GM23248 (cell line): ENCODE measurements at places on chromosomes 16 and 17.
A peak's percentile ranks its signal among the peaks of the same experiment; 100 is the strongest.

DNA sequence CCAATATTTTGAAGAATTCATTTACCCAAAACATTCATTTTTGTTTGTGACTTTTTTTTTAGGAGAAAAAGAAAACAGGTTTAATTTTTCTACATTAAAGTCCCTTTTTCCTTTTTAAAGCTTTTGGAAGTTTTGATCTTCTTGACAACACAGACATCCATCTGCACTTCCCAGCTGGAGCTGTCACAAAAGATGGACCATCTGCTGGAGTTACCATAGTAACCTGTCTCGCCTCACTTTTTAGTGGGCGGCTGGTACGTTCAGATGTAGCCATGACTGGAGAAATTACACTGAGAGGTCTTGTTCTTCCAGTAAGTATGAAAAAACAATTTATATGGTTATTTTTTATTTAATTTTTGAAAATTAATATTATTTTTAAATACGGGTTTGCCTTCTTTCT is 37.2 kb downstream of the SIAH1 start:
- no peak for DNase-seq

- DNase-seq = no peak
Observed at GRCh38 chr17:63196772-63197335, 230.8 kb downstream of the TANC2 start.

DNA sequence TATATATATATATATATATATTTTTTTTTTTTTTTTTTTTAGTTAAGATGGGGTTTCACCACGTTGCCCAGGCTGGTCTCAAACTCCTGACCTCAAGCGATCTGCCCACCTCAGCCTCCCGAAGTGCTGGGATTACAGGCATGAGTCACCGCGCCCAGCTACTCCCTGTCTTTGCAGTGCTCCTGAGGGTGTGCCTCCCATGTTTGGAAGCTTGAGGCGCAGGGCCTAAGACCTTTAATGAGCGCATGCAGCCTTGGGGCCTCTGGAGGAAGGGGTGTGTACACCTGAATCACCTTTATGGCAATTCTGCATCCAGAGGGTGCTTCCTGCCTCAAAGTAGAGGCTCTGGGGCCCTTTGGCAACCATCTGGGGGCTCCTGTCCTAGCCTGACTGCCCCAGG is 219.4 kb upstream of the CIBAR2 start:
- DNase-seq = no peak

- DNase-seq = no peak
Observed at GRCh38 chr17:7640783-7641182, 9.9 kb upstream of the ATP1B2 start.

- DNase-seq = no peak
Observed at GRCh38 chr17:36481829-36482228, 4.7 kb upstream of the ZNHIT3 start.

DNA sequence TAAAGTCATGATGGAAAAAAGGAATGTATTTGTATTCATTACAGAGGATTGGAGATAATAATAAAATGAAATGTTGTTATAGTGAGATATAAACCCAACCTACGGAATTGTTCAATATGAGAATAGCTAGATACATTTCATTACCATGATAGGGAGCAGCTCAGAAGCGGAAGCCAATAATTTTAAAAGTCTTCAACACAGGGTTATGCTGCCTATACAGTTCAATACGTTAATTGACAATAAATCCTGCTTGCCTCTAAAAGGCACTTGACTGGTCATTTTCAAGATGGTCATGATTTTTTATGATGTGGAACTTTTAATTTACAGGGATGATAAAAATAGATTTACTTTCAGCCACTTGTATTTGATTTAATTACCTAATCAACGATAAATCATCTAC is 506.8 kb downstream of the TMEM114 start:
- no peak for DNase-seq

- DNase-seq = no peak
Observed at GRCh38 chr16:66976746-66977145, 11.6 kb upstream of the CES4A start.

DNA sequence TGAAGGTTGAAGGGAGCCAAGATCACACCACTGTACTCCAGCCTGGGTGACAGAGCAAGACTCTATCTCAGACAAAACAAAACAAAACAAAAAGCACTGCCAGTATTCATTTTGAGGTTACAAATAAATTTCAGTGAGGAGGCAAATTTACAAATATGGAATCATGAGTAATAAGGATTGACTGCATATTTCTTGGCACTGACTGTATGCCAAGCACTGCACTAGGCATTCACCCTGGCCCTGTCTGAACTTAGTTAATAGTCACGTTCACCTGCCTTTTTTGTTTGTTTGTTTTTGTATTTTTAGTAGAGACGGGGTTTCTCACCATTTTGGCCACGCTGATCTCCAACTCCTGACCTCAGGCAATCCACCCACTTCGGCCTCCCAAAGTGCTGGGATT is 5.1 kb downstream of the LDAF1 start:
- peak; percentile 35 for DNase-seq

DNA sequence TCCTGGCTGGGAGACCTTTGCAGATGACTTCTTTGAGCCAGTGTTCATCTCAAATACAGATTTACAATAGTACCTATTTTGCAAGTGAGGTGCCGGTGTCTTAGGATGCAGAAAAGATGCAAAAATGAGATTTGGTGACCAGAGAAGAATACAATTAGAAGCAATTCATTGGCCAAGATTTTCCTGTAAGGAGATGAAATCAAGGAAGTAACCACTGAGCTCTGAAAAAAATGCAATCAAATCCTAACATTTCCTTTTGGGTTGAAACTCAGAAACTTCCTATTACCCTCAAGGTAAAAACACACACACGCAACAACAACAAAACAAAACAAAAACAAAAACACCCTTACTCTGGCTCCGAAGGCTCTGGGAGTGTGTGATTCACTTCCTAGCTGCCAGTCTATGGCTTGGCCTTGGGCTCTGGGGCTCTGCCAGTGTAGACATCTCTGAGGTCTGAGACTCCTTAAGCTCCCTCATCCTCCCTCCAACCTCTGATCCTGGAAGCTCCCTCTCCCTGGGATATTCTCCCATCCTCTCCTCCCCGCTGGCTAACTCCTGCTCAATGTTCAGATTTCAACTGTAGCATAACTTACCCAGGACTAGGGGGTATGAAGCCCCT is 16.8 kb upstream of the MT4 start:
- DNase-seq = peak; percentile 30

- DNase-seq = no peak
Observed at GRCh38 chr16:12195296-12195695, 218.8 kb downstream of the SNX29 start.

GRCh38 chr17:16354585-16354984 is 1.3 kb upstream of the CENPV start:
- no peak for DNase-seq

DNA sequence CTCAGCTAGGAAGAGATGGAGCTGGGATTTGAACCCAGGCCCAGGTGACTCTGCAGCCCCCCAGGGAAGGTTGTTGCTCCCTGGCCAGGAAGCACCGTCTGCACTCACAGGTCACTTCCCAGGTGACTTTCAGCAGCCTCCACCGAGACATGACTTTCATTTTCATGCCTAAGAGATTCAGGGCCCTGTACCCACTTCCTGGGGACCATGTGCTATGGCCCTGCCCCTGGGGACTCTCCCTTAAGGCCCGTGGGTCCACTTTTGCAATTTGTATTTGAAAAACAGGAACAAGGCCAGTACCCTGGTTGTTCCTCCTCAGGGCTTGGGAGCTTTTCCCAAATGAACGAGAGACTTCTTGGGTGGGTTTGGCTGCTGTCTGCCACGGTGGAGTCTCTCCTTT is 191.0 kb downstream of the IRF8 start:
- DNase-seq = no peak

GRCh38 chr16:1019231-1020090 is 37.9 kb downstream of the SOX8 start:
- DNase-seq = peak; percentile 92

DNA sequence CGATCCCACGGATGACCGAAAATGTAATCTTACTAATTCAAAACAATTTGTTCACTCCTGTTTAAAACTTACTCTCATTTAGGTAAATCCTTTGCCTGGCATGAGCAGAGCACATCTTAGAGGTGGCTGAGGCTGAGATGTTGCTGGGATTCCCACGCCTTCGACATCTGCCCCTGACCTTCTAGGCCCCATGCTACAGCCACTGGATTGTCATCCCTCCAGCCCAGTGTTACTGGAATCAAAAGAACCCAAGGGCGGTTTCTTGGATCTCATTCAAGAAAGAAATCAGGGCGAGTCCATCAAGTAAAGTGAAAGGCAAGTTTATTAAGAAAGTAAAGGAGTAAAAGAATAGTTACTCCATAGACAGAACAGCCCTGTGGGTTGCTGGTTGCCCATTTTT is 64.5 kb upstream of the SHISA6 start:
- no peak for DNase-seq

DNA sequence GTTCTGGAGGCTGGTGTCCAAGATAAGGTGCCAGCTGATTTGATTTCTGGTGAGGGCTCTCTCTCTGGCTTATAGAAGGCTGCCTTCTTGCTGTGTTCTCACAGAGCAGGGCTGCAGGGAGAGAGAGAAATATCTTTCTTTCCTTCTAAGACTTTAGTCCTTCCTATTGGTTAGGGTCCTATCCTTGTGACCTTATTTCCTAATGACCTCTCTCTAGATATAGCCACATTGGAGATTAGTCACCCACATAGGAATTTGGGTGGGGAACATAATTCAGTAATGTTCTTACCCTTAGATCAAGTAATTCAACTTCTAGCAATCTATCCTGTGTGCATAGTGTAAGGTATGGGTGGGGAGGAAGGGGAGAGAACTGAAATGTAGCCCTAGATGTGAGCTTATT is 18.0 kb upstream of the ABCA5 start:
- no peak for DNase-seq

GRCh38 chr17:20562587-20562986 is 16.9 kb upstream of the CDRT15L2 start:
- no peak for DNase-seq

- DNase-seq = no peak
Observed at GRCh38 chr17:81723651-81724209, 11.6 kb downstream of the SLC25A10 start.

GRCh38 chr17:55576996-55577586 is 65.8 kb upstream of the SMIM36 start:
- peak; percentile 92 for DNase-seq

DNA sequence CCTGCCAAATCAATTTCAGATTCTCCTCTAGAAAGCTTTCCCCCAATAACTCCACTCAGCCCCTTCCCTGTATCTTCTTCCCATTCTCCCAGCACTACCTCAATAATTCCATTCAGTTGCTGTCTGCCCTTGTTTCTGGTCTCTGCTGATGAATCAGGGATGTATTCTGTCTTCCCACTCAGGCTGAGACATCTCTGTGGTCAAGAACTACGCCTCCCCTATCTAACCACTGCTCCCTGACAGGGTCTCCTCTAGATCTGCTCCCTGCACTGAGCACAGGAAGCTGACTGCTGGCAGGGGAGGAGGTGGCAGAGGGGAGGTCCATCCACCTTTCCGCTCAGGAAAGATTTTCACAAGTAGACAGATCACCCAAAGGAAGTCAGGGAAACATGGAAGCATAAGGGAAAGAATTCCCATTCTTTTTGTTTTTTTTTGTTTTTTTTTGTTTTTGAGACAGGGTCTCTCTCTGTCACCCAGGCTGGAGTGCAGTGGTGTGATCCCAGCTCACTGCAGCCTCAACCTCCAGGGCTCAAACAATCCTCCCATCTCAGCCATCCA is 16.9 kb upstream of the SP2 start:
- peak; percentile 79 for DNase-seq

DNA sequence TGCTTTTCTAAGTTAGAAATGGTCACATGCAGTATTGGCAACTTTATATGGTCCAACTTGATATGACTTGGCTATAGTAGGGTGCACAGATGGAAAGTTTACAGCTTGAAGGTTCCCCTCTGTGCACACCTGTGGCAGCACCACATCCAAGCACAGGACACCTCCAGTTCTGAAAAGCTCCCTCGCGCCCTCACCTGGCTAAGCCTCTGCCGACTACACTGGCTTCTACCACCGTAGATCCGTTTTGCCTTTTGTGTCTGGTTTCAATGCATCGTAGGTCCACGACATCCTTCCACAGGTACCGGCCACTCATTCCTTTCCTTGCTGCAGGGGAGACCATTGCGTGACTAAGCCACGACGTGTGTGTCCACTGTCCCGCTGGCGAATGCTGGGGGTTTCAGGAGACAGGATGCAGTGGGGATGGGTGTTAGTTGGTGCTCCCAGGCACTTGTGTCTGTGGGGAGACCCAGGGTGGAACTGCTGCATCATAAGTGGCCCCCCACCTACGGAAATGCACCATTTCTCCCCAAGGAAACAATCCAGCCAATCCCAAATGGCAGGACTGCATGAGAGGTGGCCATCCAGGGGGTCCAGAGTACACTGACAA is 4.9 kb upstream of the RASD1 start:
- DNase-seq = no peak

GRCh38 chr16:81604960-81605383 is 160.4 kb downstream of the CMIP start:
- peak; percentile 89 for DNase-seq

DNA sequence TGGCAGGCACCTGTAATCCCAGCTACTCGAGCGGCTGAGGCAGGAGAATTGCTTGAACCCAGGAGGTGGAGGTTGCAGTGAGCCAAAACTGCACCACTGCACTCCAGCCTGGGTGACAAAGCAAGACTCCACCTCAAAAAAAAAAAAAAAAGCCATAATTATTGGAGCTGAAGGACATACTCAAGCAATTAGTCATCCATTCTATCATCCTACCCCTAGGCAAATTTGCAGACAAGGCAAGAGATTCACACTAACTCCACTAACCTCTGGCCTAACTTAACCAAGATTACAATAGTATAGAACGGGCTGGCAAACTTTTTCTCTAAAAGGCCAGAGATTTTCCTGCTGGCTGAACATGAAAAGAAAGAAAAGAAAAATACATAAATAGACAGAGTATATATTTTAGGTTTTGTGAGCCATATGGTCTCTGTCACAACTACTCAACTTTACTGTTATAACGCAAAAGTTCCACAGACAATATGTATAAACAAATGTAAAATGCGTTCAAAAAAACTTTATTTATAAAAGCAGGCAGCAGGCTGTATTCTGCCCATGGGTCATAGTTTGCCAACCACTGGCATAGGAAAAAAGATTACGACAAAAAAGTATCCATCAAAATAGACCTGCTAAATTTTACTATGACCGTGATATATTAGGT is 29.7 kb downstream of the BRIP1 start:
- peak; percentile 77 for DNase-seq

- peak; percentile 5 for DNase-seq
Observed at GRCh38 chr17:34151102-34151501, 104.0 kb upstream of the CCL2 start.
